ENCODE measurements at places on chromosomes 1 and 21. TPM values are rescaled to one million over a fixed set of nuclear protein-coding genes. Genes with fewer than 3 reads are reported as not detected.
A peak's percentile ranks its signal among the peaks of the same experiment; 100 is the strongest.

The SPRR1B gene
- total RNA-seq: not detected

DNA sequence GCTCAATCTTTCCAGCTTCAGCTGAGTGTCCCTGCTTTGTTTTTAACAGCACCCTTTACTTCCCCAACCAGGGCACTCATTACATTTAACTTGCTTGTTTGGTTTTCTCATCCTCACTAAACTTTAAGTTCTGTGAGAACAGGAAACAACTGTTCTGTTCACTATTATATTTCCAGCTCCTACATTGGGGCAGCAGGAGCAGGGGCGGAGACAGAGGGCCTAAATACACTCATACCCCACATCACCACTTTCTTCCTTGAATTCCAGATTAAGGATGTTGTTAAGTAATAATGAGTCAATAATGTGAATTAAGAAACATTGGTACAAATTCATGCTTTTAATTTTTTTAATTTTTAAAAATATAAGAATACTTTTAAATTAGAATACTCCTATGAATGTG lies 6.0 kb downstream of the DRAM2 start:
- no peak for DNase-seq
- no peak overlapping the region for H3K4me3 ChIP-seq
- H3K27ac ChIP-seq: no peak overlapping the region
- H3K27me3 ChIP-seq: no peaks in the 10 kb centered on the region
- peaks cover 39% of the 10 kb centered on the region for H3K36me3 ChIP-seq

The HTR6 gene
- not detected for total RNA-seq

- peak overlapping the region; percentile 61 for H3K27ac ChIP-seq
- no peak overlapping the region for H3K4me3 ChIP-seq
- H3K4me1 ChIP-seq: peaks cover 14% of the 10 kb centered on the region
- DNase-seq: no peak
- no peaks in the 10 kb centered on the region for H3K36me3 ChIP-seq
Measured at GRCh38 chr1:209659909-209660308, 7.7 kb upstream of the LAMB3 start.

DNA sequence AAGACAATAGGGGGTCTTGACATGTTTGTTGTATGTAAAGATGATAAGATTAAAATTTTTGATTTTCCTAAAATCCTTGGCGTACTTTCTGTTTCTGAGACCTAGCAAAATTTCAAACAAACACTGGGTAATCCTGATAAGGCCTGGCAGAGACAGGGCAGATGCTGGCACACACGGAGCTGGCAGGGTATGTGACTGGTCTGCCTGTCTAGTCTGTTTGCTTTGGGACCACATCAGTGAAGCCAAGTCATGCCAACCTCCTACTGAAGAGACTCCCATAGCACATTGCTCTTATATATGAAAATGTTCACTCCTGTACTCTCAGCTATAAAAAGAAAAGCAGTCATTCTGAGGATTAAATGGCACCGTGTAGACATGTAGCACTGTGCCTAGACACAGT lies 14.1 kb downstream of the TOR3A start:
- H3K4me3 ChIP-seq: no peak overlapping the region
- DNase-seq: no peak
- no peaks in the 10 kb centered on the region for H3K27me3 ChIP-seq
- H3K4me1 ChIP-seq: peaks cover 14% of the 10 kb centered on the region
- H3K36me3 ChIP-seq: peaks cover 90% of the 10 kb centered on the region
- no peak overlapping the region for H3K27ac ChIP-seq

The GCSAML gene
- total RNA-seq: 0.14 TPM

DNA sequence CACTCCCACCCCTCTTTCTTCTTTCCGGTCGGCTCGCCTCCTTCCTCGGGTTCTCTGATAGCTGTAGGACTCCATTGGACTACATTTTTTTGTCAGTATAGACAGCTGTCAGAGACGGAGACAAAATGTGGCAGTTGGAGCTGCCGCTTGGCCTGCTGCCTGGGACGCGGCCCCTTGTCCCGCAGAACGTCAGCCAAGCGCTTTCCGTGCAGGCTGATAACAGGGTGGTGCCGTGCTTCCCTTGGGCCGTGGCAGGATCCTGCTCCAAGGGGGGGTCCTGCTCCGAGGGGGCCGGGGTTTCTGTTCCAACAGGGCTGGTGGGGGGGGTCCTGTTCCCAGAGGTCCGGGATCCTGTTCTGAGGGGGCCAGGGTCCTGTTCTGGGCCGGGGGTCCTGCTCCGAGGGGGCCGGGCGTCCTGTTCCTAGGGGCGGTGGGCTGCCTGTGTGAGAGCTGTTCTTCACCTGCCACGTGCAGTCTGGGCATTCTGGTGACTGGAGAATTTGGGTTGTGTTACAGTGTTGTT lies 4.9 kb downstream of the SKI start:
- peak overlapping the region; percentile 67 for H3K4me3 ChIP-seq
- no peaks in the 10 kb centered on the region for H3K27me3 ChIP-seq
- DNase-seq: peak; percentile 49
- peak overlapping the region; percentile 83 for H3K27ac ChIP-seq

The ADAM30 gene
- total RNA-seq: not detected

The KCND3 gene
- 0.87 TPM for total RNA-seq

The FCRL2 gene
- total RNA-seq: 2.5 TPM

The G0S2 gene
- total RNA-seq: 40.8 TPM

DNA sequence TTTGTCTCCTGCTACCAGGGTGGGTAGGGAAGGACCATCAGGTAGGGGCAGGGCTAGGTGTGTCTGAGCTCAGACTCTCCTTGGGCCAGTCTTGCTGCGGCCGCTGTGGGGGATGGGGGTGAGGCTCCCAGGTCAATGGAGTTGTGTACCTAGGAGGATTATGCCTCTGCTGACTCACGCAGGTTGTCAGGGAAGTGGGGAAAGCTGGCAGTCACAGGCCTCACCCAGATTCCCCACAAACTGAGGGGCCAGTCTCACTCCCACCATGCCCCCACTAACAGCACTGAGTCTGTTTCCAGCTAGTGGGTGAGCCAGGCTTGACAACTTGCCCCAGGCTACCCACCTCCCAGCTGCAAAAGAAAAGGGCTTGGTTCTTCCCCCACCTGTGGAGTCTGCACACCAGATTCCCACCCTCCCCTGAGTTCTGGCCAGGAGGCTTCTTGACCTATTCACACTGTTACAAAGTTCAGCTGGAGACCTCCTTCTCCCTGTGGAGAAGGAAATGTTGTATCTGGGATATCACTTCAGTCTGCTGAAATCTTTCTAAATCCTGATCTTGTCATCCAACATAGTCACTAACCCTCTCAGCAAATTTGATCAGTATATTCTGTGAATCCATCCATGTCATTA lies 69.2 kb upstream of the GJA8 start:
- no peak overlapping the region for H3K27ac ChIP-seq
- H3K4me1 ChIP-seq: no peaks in the 10 kb centered on the region
- H3K4me3 ChIP-seq: no peak overlapping the region
- H3K36me3 ChIP-seq: no peaks in the 10 kb centered on the region
- no peaks in the 10 kb centered on the region for H3K27me3 ChIP-seq
- DNase-seq: peak; percentile 30

DNA sequence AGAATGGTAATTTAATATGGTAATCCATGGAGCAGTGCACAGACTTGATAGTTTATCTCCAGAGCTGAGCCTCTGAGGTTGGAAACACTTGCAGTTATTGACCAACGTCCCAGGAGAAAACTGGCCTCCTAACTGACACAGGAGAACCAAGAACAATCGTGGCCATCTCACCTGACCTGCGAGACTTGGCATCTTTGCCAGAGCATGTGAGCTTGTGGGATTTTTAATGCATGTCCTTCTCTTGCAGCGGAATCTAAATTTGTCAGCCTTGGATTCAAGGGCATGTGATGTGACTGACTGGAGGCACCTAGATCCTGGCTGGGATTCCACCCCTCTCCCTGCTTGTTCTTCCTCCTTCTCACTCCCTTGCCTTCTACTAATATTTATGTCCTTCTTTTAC lies 27.8 kb upstream of the SLC26A9 start:
- H3K4me3 ChIP-seq: no peak overlapping the region
- H3K27me3 ChIP-seq: no peaks in the 10 kb centered on the region
- peaks cover 14% of the 10 kb centered on the region for H3K4me1 ChIP-seq
- no peaks in the 10 kb centered on the region for H3K36me3 ChIP-seq
- DNase-seq: no peak

DNA sequence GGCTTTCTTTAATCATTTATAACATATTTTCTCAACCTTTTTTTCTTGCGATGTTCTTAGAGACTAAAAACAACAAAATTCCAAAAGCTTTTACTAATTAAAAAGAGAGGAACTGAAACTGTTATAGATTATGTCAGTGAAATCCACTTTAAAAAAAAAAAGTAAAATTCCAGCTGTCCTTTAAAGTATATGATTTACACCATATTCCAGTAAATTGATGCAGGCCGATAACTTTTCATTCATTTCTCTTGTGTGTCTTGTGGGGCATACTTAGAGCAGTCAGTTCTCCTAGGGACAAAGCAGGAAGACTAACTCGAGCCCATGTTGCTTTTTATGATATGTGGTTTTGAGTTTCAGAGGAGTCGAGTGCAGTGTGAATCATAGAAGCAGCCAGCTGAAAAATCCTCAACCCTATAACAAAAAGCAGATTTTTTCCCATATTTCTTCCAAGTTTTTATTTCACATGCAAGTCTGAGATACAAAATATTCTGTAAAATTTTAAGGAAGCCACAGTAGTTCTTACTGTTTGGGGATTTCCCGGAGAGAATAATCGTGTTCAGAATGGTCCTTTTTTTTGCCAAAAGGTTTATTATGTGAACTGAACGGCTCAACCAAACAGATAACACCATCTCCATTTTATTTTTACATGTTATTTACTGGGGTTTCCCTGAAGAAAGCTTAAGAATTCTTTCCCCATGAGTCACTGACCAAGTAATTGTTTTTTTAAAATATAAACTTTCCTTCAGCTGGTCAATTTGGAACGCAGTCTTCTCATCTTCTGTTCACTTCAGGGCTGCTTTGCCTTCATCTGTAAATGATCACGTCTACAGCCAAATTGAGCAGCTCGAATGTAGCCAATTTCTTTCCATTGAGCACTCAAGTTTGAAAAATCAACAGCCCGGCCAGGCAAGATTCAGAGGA lies 77.0 kb upstream of the C1orf105 start:
- H3K4me3 ChIP-seq: no peak overlapping the region
- DNase-seq: peak; percentile 76
- no peaks in the 10 kb centered on the region for H3K27me3 ChIP-seq
- no peak overlapping the region for H3K27ac ChIP-seq
- no peaks in the 10 kb centered on the region for H3K36me3 ChIP-seq

- H3K4me1 ChIP-seq: peaks cover 14% of the 10 kb centered on the region
- peaks cover 74% of the 10 kb centered on the region for H3K27me3 ChIP-seq
- no peaks in the 10 kb centered on the region for H3K36me3 ChIP-seq
- no peak for DNase-seq
Measured at GRCh38 chr1:3016641-3017439, 4.4 kb upstream of the ACTRT2 start.

GRCh38 chr1:181588631-181589030 lies 105.3 kb downstream of the CACNA1E start:
- H3K4me1 ChIP-seq: no peaks in the 10 kb centered on the region

DNA sequence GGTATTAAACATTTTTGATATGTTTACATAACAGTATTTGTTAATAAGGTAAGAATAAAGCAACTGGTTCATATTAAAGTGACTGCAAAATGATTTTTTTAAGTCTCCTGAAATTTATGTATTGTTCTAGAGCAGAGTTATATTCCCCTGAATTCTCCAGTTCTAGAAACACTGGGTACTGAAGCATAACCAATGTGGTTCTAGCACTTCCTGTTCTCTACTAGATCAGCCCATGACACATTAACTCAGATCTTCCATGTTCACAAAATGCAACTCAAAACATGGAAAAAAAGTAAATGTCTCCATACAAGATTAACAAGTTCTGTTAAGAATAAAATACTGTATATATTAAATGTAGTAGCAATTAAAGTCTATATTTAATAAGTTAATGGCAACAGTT lies 3.9 kb downstream of the NEGR1 start:
- peaks cover 7% of the 10 kb centered on the region for H3K27me3 ChIP-seq
- H3K4me1 ChIP-seq: peaks cover 8% of the 10 kb centered on the region
- H3K36me3 ChIP-seq: no peaks in the 10 kb centered on the region
- H3K4me3 ChIP-seq: no peak overlapping the region
- no peak overlapping the region for H3K27ac ChIP-seq

GRCh38 chr21:26115305-26115704 lies 55.3 kb downstream of the APP start:
- H3K27ac ChIP-seq: no peak overlapping the region
- DNase-seq: no peak
- peaks cover 83% of the 10 kb centered on the region for H3K4me1 ChIP-seq
- no peaks in the 10 kb centered on the region for H3K27me3 ChIP-seq
- H3K36me3 ChIP-seq: peaks cover 9% of the 10 kb centered on the region

DNA sequence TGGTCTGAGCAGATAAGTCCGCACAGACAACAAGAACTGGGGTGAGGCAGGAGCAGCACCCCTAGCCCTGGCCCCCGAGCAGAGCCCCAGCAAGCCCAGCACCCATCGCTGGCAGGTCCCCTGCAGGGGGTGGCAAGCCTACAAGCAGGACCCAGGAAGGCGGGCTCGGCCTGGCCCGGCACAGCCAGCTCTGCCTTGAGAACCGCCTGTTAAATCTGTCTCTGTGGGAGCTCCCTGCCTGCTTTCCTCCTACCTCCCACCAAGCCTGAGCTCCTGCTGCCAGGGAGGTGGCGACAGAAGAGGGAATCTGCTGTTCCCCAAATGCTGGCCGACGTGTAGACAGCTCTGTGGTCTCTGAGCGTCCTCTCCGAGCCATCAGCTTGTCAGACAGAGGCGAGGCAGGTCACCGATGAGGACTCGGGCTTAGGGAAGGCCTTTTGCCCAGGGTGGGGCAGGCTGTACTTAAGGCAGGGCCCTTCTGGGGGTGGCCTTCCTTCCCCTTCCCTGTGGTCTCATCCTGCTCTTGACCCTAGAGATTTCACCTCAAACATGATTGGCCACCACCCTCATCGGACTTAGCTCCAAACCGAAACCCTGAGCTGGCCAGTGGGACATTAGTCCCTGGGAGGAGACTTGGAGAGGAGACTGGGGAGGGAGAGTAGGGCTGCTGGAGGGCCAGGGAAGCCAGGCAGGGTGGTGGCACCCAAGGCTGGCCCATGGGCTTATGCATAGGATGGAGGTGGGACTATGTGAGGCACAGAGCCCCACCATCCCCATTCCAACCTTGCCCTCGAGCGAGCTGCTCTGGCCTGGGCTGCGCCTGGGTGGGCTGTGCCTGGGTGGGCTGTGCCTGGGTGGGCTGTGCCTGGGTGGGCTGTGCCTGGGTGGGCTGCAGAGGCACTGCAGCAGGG lies 7.7 kb downstream of the SELENON start:
- peak overlapping the region; percentile 49 for H3K27ac ChIP-seq
- H3K4me3 ChIP-seq: no peak overlapping the region
- peaks cover 55% of the 10 kb centered on the region for H3K36me3 ChIP-seq
- no peak for DNase-seq
- no peaks in the 10 kb centered on the region for H3K27me3 ChIP-seq

All from stomach (tissue), 19 donors.